Activated CD4-positive, alpha-beta memory T cell treated with anti-CD3 and anti-CD28 coated beads, Interleukin-2, amount 10 ng/mL, durations not matched to agents 7 days and 5 days (primary cell): ENCODE measurements at places on chromosomes 5 and 9. TPM values are rescaled to one million over a fixed set of nuclear protein-coding genes. Genes with fewer than 3 reads are reported as not detected.

AQP3 gene
- total RNA-seq = 162 TPM

DNA sequence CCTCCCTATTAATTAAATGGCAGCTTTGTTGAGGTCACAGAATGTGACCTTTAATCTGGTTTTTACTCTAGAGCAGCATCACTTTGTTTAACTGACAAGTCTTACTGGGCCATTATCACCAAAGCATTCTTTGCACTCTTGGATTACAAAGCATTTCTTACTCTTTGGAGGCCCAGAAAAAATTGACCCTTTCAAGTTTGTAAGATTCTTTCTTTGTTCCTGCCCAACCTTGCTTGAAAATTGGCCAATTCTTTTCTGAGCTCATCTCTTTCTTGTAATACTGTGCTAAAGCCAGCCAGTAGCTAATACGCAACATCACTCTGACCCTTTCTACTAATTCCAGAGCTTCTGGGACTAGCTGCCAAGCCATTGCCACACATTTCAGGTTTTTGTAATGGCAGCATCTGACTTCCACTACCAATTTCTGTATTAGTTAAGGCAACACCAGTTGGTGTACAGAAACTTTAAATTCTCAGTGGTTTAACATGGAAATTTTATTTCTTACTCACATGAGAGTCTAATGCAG lies 131.6 kb downstream of the PRDM6 start:
- H3K4me1 ChIP-seq = no peaks in the 10 kb centered on the region
- H3K27me3 ChIP-seq = no peaks in the 10 kb centered on the region
- no peak for DNase-seq
- H3K4me3 ChIP-seq = no peak overlapping the region
- H3K36me3 ChIP-seq = no peaks in the 10 kb centered on the region

DNA sequence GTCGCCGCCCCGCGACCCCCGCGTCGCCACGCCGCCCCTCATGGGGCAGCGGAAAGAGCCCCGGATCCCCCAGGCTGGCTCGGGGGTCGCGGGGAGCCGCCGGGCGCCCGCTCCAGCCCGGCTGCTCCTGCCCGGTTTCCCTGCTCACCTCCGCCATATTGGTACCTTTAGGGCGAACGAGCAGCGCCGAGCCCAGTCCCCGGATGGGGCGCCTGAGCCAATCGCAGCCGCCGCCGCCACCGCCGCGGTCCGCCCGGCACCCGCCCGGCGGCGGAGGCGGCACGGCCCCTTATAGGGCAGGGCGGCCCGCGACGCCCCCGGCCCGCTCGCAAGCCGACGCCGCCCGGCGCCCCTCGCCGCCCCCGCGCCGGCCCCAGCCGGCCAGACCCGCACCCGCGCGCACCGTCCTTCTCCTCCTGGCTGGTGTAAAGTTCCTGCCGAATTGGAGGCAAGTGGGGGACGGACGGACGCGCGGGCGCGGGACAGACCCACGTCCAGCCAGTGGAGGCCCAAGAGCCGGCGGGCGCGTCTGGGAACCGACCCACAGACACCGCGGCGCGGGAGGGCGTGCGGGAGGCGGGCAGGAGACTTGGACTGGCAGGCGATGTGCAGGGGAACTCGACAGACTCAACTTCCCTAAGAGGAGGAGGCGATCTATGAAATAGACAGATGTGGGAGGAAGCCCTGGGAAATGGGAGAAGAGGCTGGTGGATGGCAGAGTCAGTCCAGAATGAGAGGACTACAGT lies at the start of gene MIER3:
Gene MIER3 (minus strand): TSS at position 178 of the 746 bp plus-strand sequence. CDS start 21 bp downstream, at position 157.
- H3K36me3 ChIP-seq = peaks cover 7% of the 10 kb centered on the region
- peaks cover 34% of the 10 kb centered on the region for H3K27me3 ChIP-seq
- peak within 1 kb of the TSS; percentile 91 for H3K4me3 ChIP-seq
- H3K4me1 ChIP-seq = peaks cover 21% of the 10 kb centered on the region

PTGES gene
- total RNA-seq = not detected

PAEP gene
- not detected for total RNA-seq

SPOCK1 gene
- 0.73 TPM for total RNA-seq

- H3K4me1 ChIP-seq = no peaks in the 10 kb centered on the region
- H3K27me3 ChIP-seq = no peaks in the 10 kb centered on the region
- H3K4me3 ChIP-seq = no peak overlapping the region
- DNase-seq = no peak
These were observed 736.0 kb upstream of the ARRDC3 start for GRCh38 chr5:92119110-92119509.

HAVCR2 gene
- 66.9 TPM for total RNA-seq

DNA sequence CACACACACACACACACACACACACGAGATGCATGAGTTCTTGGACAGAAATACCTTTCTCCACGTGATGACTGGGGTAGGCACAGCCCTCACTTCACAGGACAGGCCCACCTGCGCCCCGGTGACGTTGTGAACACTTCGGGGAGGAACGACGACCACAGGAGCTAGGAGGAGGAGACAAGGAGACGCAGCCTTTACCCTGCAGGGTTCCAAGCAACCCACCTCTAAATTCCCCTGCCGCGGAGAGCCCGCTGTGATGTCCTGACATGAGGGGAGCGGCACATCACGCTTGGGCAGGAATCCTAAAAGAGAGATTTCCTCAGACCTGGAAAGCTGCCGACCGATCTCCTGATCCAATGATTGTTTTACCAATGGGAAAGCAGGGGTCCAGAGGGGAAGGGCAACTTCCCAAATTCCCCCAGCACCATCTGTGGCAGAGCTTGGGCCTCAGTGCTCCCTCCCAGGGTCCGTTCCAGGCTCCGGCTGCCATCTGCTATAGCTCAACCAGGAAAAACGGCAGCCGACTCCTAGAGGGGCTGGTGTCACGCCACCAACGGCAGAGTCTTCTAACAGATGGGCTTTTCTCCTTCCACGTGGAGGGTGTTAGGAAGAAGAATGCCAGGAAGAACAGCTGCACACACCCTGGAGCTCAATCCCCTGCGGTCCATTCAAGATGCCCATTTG lies 10.1 kb downstream of the IGFBPL1 start:
- no peaks in the 10 kb centered on the region for H3K36me3 ChIP-seq
- no peaks in the 10 kb centered on the region for H3K4me1 ChIP-seq

DNA sequence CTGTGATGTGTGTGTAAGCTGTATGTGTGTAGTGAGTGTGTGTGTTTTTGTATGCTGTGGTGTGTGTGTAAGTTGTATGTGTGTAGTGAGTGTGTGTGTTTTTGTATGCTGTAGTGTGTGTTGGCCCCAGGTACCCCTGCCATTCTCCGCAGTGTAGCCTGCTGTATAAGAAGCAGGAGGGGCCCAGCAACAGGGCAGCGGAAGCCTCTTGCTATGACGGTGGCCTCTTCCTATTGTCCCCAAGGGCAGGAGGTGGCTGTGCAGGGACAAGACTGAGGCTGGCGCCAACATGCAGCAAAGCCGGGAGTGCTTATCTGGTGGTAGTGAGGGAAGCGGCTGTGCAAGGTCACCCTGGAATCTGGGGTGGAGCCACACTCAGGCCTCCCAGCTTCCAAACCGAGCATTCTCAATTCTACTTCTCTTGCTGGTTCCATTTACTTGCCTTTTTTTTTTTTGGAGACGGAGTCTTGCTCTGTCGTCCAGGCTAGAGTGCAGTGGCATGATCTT lies 5.1 kb downstream of the SPAAR start:
- peak; percentile 33 for DNase-seq
- H3K4me3 ChIP-seq = no peak overlapping the region
- no peaks in the 10 kb centered on the region for H3K27me3 ChIP-seq
- peaks cover 23% of the 10 kb centered on the region for H3K4me1 ChIP-seq
- no peaks in the 10 kb centered on the region for H3K36me3 ChIP-seq
- H3K27ac ChIP-seq = no peak overlapping the region

NDUFAF2 gene
- 21.1 TPM for total RNA-seq

DNA sequence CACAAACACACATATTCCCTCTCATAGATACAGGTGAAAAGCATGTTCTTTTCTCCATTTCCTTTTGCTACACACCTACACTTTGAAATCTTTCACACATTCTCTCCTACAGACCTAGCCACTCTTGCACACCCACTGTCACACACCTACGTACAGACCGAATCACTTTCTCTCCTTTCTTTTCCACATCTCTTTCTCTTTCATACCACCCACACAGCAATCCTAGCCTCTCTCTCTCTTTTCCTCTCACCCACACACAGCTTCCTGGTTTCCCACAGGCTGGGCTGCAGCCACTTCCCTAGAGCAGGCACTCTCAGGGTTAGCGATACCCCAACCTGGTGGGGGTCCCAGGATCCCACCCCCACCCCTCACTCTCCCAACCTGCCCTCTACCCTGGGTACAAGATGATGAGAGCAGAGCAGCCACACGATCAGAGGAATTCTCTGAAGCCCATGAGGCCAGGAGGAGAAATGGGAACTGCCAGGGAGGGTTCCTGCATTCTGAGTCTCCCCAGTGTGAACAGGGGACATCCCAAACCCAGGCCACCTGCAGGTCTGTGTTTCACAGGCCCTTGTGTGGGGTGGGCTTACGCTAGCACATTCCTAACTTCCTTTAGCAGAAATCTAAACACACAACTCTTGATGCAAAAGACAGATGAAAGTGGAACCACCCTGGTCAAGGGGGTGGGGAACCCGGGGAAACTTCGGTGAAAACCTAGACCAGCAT lies 17.1 kb upstream of the SYNPO start:
- peaks cover 28% of the 10 kb centered on the region for H3K27me3 ChIP-seq
- DNase-seq = no peak
- H3K36me3 ChIP-seq = no peaks in the 10 kb centered on the region
- peaks cover 12% of the 10 kb centered on the region for H3K4me1 ChIP-seq
- H3K27ac ChIP-seq = no peak overlapping the region

DNA sequence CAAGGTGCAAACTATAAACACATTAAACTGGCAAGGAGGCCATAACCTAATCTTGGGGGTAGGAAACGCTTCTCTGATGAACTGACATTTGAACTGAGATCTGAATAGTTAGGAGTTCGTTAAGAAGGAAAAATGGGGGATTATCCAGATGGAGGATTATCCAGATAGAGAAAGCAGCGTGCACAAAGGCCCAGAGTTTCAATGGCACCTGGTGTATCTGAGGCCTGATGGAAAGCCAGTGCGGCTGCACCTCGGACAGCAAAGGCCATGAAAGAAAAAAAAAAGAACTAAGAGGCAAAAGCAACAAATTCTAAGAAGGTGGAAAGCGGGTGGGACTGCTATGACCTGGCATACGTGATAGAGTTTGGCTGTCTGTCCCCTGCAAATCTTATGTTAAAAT lies 13.0 kb upstream of the CTNNAL1 start:
- H3K4me1 ChIP-seq = no peaks in the 10 kb centered on the region
- H3K36me3 ChIP-seq = peaks cover 25% of the 10 kb centered on the region
- no peak overlapping the region for H3K4me3 ChIP-seq
- no peak for DNase-seq

KIAA1958 gene
- total RNA-seq = 7.4 TPM

IFNA21 gene
- total RNA-seq = not detected

DNA sequence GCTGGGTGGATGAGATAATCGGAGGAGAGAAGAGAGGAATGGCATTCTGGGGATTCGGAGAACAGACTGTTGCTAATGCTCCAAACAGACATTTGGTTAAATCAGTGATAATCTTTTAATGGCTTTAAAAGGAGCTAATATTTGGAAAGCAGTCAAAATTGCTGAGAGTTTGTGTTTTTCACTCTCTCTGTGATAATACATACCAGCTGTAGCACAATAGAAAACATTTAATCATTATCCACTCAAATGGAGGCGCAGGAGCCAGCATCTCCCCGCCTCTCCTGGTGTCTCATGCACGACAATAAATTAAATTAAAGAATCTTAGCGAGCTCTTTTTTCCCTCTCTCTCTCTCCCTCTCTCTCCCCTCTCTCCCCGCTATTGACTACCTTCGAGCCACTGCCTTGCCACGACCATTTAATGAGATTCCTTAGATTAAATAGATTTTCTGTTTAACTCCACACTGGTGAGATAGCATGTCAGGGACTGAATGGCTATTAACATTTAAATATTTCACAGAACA lies 268.6 kb upstream of the MVB12B start:
- no peak for DNase-seq
- no peaks in the 10 kb centered on the region for H3K4me1 ChIP-seq
- H3K36me3 ChIP-seq = no peaks in the 10 kb centered on the region
- no peak overlapping the region for H3K27ac ChIP-seq

GRCh38 chr5:124461157-124461556 lies 285.3 kb downstream of the ZNF608 start:
- no peak overlapping the region for H3K27ac ChIP-seq
- no peaks in the 10 kb centered on the region for H3K4me1 ChIP-seq
- no peak for DNase-seq
- H3K36me3 ChIP-seq = no peaks in the 10 kb centered on the region
- no peaks in the 10 kb centered on the region for H3K27me3 ChIP-seq

GRCh38 chr5:158390577-158390976 lies 531.6 kb upstream of the CLINT1 start:
- H3K36me3 ChIP-seq = no peaks in the 10 kb centered on the region
- no peak for DNase-seq
- no peaks in the 10 kb centered on the region for H3K4me1 ChIP-seq
- H3K27me3 ChIP-seq = no peaks in the 10 kb centered on the region
- no peak overlapping the region for H3K27ac ChIP-seq
- no peak overlapping the region for H3K4me3 ChIP-seq

DNA sequence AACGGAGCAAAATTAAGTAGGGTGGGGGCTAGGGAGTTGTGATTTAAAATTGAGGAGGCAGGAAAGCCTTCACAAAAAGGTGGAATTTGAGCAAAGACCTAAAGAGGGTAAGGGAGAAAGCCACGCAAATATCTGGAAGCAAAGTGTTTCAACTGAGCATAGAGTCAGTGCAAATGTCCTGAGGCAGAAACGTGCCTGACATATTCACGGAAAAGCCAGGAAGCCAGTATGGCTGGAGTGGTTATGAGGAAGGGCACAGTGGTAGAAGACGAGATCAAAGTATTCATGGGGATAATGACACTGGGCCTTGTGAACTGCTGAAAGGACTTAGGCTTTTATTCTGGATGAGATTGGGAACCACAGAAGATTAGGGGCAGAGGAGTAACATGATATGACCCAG lies 268.4 kb downstream of the MAN2A1 start:
- no peak overlapping the region for H3K27ac ChIP-seq
- no peak overlapping the region for H3K4me3 ChIP-seq
- no peak for DNase-seq
- H3K4me1 ChIP-seq = no peaks in the 10 kb centered on the region

LRRC70 gene
- 1.2 TPM for total RNA-seq

DNA sequence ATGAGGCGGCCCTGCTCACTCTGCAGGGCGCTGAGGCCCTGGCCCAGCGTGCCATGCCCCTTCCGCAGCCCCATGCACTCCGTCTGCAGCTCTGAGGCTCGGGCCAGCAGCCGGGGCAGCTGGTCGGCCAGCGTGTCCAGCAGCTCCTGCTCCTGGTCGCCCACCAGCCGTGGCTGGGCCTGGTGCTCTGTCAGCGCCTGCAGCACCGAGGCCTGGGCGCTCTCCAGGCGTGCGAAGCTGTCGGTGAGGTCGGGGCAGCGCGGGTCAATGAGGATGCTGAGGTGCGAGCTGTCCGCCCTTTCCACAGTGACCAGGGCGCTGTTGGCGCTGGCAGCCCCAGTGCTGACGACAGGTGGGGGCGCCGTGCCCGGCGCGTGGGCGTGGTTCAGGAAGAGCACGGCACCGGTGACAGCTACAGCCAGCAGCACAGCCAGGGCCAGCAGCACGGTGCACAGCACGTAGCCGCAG lies 9.4 kb downstream of the FIBCD1 start:
- no peak overlapping the region for H3K4me3 ChIP-seq
- no peaks in the 10 kb centered on the region for H3K36me3 ChIP-seq
- no peak overlapping the region for H3K27ac ChIP-seq
- H3K4me1 ChIP-seq = no peaks in the 10 kb centered on the region

ZMAT2 gene
- total RNA-seq = 52.7 TPM
